ENCODE measurements at places on chromosomes 11 and 22.
A peak's percentile ranks its signal among the peaks of the same experiment; 100 is the strongest.

GRCh38 chr11:35166369-35167360 is 27.7 kb downstream of the CD44 start:
- peak; percentile 72 for DNase-seq

DNA sequence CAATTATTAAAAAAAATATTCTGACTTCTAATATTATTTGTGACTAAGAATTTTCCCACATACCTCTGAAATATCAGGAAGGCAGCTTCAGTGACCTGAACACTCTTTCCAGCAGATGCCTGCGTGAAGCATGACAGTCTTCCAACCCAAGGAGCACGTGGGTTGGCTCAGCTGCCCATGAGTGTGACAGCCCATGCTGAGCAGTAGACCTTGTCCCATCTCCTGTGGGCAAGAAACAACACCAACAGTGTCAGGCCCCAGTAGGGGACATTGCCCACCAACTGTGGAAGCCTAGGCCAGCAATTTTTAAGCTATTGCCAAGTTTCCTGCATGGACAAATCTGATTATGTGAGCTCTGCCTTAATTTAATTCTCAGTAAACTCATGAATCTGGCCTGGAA is 66.4 kb upstream of the OLFML1 start:
- no peak for DNase-seq

- DNase-seq, result no peak
These were observed 17.2 kb downstream of the CBX7 start for GRCh38 chr22:39135092-39135896.

DNA sequence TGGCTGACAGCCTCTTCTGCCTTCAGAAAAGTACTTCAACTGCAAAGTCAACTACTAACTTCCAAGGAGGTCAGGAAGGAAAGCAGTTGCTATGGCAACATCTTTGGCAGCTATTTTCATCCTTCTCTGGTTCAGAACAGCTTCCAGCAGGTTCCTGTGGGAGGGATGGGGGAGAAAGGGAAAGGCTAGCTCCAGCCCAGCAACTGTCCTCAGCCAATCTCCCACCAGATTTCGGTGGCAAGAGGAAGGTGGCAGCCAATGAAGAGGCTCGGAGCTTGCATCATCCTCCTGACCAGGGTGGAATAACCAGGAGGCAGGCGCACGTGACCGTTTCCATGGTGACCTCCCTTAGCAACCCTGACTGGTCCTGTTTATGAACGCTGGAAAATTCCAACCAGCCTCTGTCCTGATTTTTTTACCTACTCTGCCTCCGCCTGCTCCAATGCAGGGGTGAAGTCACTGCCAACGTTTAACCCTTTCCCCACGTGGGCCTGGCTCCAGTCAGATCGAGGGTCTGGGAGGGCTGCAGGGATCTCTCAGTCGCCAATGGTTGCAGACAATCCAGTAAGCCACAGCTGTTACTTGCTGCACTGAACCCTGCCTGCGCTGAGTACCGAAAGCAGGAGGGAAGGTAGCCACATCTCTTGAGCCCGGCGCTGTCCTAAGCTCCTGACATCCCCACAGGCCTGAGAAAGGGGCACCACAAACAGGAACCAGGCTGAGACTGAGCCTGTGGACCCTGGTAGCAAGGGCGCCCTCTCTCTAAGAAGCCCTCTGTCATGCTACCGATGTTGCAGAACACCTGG is 11.2 kb upstream of the MALAT1 start:
- peak; percentile 100 for DNase-seq

- DNase-seq, result no peak
These were observed 26.8 kb downstream of the CD5 start for GRCh38 chr11:61128947-61129638.

- peak; percentile 82 for DNase-seq
These were observed 36.2 kb downstream of the TBC1D22A start for GRCh38 chr22:46798366-46799350.

DNA sequence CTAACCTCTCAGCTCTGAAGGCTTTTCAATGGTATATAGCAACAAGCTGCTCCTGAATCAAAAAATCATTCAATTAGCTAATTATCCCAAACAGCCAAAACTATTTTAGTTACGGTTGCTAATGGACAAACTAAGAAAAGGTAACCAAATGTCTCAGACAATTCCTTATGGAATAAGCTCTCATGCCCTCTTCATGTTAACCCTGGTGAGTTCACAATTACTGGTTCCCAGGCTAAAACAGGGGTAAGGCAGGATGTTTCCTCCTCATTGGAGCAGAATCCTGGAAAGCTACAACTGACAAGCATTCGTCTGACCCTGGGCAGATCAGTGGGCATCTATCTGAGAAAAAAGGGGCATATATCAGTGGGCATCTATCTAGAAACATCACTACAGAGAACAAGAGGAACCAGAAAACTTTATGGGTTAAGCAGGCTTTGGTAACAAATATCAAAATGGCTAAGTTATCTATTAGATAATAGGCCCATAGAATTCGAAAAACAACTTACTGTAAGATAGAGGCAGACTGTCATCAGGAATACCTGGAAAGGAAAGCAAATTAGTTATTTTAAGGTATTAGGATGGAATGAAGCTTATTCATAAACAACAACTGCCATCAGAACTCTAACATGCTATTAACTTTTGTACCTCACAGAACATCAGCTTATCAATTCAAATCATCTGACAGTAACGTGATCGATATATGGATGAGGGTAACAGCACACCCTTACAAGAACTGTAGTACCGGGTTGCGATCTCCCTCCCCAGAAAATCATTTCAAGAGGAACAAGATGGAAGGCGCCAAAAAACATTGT is 14.8 kb upstream of the WDR74 start:
- no peak for DNase-seq

DNA sequence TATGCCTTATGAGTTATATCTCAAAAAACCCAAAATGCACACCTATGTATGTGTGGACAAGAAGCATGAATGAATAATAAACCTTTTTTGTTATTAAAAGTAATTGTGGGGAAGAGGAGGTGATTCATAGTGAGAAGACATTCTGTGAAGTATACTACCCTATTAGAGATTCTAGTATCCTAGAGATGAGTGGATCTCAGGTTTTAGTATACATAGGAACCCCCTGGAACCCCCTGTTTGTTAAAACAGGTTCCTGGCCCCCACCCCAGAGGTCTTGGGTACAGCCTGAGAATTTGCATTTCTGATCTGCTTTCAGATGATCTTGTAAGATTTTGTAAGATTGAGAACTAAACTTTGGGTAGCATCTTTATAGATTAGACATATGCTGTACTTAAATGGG is 17.5 kb downstream of the NUCB2 start:
- no peak for DNase-seq

- DNase-seq, result no peak
These were observed at the start of gene DRD2 for GRCh38 chr11:113475160-113475761. Gene DRD2 (minus strand): TSS chr11:113475398. CDS start chr11:113424651, 50,747 bp downstream.

DNA sequence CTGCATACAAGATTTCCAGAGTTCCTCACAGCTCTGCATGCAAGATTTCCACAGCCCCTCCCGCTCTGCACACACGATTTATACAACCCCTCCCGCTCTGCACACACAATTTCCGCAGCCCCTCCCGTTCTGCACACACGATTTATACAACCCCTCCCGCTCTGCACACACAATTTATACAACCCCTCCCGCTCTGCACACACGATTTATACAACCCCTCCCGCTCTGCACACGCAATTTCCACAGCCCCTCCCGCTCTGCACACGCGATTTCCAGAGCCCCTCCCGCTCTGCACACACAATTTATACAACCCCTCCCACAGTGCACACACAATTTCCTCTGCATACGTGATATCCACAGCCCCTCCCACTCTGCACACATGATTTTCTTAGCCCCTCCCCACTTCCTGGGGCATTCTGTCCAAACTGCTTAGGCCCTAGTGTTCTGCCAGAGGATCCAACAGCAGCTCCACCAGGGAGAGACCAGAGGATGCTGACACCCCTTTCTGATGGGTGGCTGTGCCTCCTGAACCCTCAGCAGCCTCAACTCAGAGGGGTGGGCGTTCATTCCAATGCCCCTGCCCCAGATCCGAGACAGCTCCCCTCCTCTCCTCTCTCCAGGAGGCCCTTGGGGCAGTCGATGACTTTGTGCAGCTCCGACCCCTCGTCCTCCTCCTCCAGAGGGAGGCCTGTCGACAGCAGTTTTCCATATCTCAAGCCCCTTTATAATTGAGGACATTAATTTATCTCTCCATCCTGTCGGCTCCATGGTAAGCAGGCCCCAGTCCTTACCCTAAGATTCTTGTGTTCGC is 671.7 kb downstream of the BRD1 start:
- no peak for DNase-seq

DNA sequence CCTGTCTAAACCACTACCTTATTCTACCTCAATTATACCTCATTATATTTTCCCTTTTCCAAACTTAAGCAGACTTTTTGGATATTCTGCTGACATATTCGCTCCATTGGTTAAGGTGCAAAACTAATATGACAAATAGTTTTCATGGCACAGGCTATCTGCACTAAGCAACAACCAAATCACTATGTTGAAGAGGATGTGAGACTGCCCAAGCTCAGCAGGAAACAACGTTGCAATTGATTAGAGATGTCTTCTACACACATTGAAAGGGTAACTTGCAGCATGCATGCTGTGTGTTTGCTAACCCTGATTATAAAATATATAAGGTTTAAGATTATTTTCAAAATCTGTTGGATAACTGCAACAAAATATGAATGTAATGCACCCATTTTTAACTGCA is 61.6 kb downstream of the STK33 start:
- DNase-seq, result no peak

GRCh38 chr11:79050786-79051185 is 390.0 kb downstream of the TENM4 start:
- DNase-seq, result no peak

DNA sequence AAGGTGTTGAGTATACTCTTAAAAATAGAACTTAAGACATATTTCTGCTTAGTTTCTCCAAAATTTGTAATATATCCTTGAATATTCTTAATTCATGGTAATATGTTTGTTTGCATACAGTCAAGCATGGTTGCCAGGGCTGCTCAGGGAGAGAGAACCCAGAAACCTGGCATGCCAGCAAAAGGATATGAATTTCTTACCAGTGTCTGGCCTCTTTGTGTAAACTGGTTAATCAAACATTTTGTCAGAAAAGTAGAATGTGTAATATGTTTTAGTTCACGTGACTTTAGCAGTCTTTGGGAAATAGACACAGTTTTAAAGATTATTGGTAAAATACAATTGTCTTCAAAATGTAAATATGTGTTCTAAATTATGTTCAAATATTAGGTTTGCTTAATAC is 101.6 kb downstream of the AASDHPPT start:
- DNase-seq, result no peak

GRCh38 chr11:69870766-69871165 is 51.5 kb upstream of the FGF3 start:
- DNase-seq, result no peak

GRCh38 chr11:88626216-88626615 is 288.7 kb upstream of the CTSC start:
- no peak for DNase-seq

- no peak for DNase-seq
These were observed 42.5 kb downstream of the INSC start for GRCh38 chr11:15157181-15157580.

DNA sequence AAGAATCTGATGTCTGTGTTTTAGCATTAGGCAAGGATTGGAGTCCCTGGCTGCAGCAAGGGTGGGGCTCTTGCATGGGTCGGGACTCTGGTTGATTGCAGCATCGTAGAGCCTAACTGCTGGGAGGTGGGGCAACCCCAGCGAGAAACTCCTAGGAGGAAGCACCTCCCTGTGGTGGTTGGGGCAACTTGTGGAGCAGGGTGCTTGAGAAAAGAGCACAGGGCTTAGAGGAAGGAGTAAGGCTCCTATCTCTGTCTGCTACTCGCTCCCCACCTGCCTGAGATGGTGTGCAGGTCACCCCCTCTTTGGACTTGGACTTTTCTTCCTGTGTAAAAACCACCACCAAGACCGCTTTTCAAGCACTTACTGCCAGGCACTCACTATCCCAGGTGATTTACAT is 15.6 kb downstream of the SREBF2 start:
- DNase-seq, result no peak

- DNase-seq, result no peak
These were observed 289.5 kb downstream of the CADM1 start for GRCh38 chr11:115214644-115215234.

GRCh38 chr11:67303132-67303834 is at the start of gene SSH3:
Gene SSH3 (plus strand): TSS chr11:67303530. CDS start chr11:67303626, 96 bp downstream.
- DNase-seq, result peak; percentile 70
